Stimulated activated CD4-positive, alpha-beta T cell treated with anti-CD3 and anti-CD28 coated beads, TNF-alpha, amount 100 ng/mL, for 1 hour (primary cell): ENCODE measurements at places on chromosomes 13 and 19.

GRCh38 chr19:17306285-17306714 is 628 bp downstream of the MRPL34 start:
- no peak for DNase-seq

DNA sequence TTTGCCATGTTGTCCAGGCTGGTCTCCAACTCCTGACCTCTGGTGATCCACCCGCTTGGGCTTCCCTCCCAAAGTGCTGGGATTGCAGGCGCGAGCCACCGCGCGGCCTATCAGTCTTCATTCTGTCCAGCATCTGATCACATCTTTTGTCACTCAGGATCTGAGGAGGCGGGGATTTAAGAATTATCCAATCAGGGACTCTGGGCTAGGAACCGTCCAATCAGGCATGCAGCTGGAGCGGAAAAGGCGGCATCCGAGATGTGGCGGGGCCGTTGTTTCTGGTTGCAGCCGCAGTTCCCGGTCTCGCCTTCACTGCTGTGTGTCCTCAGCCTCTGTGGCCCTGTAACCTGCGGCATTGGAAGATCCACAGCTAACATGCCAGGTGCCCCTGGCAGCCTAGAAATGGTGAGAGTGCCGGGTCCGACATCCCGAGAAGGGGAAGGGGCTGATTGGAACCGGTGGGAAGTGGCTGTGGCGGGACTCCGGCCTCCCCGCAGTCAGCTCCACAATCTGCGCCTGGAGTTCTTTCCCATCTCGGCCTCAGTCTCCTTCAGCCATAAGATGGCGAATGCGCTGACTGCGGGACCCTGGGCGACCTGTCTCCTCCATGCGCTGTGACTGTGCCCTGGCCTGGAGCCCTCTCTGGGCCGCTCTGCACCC is at the start of gene ZNF729:
TSS of gene ZNF729 (plus strand) at position 291 of the 660 bp plus-strand sequence. CDS start at position 376, 85 bp downstream.
- DNase-seq: no peak

DNA sequence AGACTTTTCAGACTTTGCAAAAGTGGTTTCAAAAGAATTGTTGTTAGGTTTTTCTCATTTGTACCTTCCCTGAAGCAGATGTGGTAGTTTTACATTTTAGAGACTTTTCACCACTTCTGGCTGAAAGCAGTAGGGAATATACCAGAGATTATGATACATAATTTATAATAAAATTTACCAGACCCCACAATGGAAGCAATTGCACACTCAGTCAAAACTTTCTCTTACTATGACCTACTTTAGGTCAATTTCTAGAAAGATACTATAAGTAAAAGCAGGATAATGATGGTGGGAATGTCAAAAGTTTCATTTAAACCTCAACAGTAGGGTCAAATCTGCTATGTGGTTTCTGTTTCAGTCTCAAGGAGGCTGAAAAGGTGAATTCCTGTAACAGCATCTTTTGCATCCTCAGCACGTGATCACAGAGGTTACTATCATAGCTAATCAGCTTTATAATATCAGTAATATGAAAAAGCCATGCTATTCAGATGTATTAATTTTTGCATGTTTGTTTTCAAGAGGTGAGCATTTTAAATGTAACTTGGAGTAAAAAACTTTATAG is 26.9 kb downstream of the PCCA start:
- DNase-seq: no peak

GRCh38 chr13:34243403-34243802 is 425.5 kb downstream of the RFC3 start:
- no peak for DNase-seq

DNA sequence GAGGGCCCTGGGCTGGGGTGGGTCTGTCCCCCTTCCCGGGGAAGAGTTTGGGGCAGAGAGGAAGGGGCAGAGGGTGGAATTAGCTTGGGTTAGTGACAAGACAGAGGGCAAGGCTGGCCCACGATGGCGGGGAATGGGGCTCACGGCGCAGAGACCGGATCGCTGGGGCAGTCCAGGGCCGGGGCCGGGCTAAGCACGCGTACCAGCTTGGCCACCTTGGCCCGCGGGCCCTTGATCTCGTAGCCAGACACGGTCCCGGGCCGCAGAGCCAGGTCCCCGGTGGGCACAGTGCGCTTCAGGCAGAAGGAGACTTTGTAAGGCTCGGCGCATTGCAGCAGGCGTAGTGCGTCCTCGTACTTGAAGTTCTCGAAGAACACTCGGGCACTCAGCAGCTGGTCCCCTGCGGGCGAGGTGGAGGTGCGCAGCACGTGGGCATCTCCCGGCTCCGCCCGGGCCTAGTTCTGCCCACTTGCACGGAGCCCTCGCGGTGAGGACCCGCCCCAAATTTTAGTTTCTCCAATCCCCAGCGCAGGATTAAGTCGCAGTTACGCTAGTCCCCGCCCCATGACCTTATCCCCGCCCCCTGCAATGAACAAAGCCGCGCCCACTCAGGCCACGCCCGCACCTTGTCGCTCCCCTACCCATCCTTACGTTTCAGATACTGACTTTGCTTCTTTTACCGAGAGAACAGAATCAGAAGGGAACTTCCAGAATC is 8.6 kb upstream of the HIPK4 start:
- DNase-seq: peak; percentile 6

DNA sequence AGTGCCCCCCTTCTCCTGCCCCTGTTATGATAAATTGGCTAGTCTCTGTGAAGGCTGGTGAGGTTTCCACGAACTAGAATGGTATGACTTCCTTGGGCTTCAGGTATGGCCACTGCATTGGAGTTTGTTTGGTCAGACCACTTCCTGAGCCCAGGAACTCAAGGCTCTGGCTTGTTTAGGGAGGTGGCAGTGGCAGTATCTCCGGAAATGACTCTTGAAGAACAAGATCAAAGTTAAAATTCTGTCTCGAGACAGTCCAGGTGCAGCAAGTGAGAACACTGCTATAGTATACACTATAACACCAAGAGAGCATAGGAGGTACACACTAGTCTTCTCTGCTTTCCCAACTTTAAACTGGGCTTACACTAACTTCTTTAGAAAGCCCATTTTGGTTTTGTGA is 309.1 kb downstream of the KLF12 start:
- DNase-seq: no peak

GRCh38 chr13:26370553-26370952 is 116.6 kb downstream of the CDK8 start:
- DNase-seq: no peak

GRCh38 chr19:3608750-3609322 is 2.2 kb upstream of the TBXA2R start:
- DNase-seq: no peak

DNA sequence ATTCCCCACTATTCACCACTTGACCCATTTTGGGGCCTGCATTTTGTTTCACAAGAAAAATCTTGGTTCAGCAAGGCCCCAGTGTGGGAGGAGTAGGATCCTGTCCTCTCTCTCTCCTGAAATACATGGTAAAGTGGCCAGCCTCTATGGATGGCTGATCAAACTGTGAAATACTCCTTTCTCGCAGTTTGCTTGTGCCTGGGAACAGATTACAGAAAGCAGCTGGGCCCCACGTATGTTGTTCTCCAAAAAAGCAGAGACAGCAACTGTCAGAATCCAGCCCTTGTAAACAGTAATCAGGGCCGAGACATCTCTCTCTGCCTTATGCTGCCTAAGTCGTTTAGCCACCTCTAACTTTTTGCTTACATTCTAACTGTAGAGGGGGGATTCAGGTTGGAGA is 61.0 kb upstream of the RAP2A start:
- DNase-seq: no peak

DNA sequence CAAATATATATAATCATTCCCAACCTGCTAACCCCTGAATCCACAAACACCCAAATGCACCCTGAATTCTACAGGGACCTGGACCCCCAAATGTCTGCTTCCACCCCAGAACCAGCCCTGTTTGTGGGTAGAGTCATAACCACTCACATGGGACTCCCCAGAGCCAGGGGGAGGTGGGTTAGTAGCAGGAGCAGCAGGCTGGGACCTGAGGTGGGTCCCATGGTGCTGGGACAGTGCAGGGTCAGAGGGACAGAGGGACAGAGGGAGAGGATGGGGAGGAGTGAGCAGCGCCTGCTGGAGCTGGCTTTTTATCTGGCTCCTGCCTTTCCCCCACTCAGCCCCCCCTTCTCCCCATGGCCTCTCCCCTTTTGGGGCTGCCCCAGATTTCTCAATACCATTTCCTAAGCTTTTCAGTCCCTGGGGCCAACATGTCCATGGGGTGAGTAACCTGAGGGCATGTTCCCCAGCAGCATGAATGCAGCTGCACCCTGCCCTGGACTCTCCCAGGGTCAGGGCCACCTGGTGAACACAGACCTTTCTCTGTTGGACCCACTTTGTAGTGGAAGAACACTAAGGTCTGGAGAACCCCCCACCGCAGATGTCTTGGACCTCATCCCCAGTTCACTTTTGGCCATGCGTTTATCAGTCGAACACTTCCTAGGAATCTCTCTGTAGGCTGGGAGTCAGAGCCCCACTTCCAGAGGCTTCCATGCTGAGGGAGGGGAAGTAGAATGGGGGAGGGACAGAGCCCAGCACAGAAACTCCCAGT is at the start of gene C3:
TSS of gene C3 (minus strand) at position 282 of the 769 bp plus-strand sequence. CDS start at position 221, 61 bp downstream.
- DNase-seq: no peak

- DNase-seq: no peak
These were observed 16.2 kb upstream of the NFIC start for GRCh38 chr19:3350014-3350663.

DNA sequence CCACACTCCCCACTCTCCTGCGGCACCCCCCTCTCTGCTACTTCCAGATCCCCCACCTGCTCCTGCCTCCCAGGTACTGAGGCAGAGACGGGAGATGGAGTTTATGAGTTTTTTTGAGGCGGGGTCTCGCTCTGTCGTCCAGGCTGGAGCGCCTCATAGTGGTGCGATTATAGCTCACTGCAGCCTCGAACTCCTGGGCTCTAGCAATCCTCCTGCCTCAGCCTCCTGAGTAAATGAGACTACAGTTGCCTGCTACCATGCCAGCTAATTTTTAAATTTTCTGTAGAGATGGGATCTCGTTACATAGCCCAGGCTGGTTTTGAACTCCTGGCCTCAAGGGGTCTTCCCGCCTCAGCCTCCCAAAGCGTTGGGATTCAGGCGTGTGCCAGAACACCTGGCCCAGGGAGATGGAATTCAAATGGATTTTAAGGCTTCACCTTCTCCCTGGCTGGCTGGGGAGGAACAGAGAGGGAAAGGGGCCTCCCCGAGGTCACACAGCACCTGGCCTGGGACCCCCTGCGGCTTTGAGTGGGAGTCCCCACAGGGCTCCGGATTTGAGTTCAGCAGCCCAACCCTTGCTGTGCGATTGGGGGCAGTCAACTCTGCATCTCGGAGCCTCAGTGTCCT is 19.5 kb upstream of the TNFAIP8L1 start:
- no peak for DNase-seq

DNA sequence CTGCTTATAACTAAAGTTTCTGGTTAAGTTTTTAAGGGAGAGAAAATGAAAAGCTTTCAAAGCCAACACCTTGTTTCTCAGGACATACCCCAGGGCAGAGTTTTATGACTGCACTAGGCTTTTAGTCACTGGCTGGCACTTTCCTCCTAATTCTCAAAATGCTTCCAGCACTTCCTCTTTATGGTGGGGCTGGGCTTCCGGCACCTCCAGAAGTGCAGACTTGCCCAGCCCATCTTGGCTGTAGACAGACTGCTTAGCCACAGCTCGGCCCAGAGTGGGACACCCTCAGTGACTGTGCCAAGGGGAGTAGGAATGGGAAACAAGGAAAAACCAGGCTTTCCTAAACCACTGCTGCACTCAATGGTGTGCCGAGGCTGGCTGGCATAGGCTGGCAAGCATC is 23.2 kb upstream of the GTF3A start:
- DNase-seq: no peak

DNA sequence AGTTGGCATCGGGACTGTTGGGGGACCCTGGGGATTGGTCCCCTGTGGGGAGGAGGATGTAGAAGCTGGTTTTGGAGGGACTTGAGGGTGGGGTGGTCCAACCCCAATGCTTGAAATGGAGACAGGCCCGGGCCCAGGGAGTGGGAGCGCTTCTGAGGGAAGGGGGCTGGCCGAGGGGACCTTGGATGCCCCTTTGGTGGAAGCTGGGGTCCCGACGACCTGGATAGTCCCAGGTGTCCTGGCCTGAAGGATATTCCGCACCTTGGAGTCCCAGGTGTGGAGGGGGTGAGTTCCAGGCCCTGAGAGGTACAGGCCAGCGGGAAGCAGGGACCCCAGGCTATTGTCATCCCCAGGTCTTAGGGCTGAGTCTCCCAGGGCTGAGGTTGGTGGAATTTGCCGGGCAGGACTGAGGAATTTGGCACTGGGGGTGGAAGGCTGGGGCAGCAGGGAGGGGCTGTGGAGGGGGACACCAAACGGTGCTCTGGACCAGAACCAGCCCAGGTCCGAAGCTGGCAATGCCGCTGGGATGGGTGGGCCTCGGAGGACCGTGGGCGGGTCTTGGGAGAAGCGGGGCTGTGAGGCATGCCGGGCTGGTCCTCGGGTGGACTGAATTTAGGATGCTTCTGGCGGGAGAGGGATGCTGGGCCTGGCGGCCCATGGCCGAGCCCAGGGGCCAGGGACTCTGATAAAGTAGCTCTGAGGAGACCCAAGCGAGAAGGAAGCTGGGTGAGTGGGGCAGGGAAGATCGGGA is 1.8 kb downstream of the HDGFL2 start:
- no peak for DNase-seq

- no peak for DNase-seq
These were observed 83.0 kb upstream of the FNDC3A start for GRCh38 chr13:48892688-48893075.

DNA sequence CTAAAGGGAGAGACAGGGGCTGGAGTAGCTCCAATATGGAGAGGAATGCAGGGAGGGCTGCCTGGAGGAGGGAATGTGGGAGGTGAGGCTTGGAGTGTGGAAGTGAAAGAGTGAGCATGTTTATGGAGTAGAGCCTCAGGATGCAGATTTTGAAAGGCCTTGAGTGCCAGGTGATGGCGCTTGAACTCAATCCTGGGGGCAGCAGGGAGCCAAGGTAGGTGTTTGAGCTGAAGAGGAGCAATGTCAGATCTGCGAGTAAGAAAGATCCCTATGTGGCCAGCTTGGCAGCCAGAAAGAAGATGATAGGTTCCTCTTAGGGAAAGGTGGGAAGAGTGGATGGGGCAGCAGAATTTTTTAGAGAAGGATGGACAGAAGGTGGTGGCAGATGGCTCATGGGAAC is 40.3 kb downstream of the CYP4F22 start:
- DNase-seq: no peak
